Hematopoietic multipotent progenitor cell treated with erythropoietin and hydrocortisone succinate and interleukin-3 and kit ligand, for 8 days (in vitro differentiated cells): ENCODE measurements at places on chromosomes 4 and X.

DNA sequence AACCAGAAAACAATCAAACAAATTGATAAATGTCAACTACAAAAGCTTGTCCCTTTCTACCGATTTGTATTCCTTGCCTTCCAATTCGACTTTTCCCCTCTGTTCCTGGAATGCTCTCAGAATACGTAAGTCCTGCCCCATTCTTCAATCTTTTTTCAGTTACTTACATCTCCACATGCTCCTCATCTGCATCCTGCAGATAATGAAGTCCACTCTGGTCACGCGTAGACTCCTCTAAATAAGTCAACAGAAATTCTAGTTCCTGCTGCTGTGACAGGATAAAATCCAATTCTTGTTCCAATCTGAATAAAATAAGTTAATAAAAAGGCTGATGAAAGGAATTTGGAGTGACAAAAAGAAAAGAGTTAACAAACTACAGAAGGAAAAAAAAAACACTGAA is 34.4 kb upstream of the RBM41 start:
- peak; percentile 79 for DNase-seq

GRCh38 chrX:100449696-100450608 is 39.9 kb upstream of the PCDH19 start:
- DNase-seq, result no peak

GRCh38 chr4:126595643-126596042 is 1037.1 kb upstream of the INTU start:
- DNase-seq, result no peak

- DNase-seq, result peak; percentile 1
Observed at GRCh38 chrX:55452833-55453124, 852 bp downstream of the MAGEH1 start.

- DNase-seq, result no peak
Observed at GRCh38 chrX:34557733-34558132, 99.4 kb downstream of the TMEM47 start.

GRCh38 chrX:82208975-82209374 is 1007.1 kb downstream of the SH3BGRL start:
- DNase-seq, result no peak

DNA sequence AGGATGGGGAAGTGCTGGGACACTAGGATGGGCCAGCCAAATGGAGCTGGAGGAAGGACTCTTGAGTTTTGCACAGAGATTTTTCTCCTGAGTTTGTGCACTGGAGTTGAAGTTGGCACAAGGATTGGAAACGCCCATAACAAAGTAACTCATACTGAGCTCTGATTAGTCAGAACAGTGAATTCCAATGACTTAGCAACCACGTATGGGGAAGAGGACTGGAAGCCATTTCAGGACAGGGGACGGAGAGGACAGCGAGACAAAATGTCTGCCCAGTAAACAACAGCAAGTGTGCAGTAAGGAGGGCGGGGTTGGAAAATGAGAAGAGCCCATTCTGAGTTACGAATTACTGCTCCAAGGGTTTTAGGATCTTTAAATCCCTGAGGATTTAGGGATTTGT is 5.9 kb downstream of the RIPPLY1 start:
- DNase-seq, result no peak

DNA sequence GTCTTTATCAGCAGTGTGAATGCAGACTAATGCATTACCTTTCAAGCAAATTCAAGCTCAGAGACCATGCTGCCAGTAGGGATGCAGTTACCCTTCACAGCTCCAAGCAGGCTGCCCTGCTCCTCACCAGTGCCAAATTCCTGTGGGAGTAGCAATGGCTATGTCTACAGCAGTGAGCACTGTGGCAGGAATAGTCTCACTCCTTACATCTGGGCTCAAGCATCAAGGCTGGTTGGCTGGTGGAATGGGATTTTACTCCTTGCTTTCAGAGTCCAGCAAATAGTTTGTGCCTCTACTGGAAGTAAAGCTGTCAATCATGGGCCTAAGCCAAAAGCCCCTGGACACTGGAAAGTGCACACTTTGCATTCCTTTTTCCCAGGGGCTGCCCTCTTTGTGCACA is 1030.8 kb downstream of the SH3BGRL start:
- DNase-seq, result no peak

DNA sequence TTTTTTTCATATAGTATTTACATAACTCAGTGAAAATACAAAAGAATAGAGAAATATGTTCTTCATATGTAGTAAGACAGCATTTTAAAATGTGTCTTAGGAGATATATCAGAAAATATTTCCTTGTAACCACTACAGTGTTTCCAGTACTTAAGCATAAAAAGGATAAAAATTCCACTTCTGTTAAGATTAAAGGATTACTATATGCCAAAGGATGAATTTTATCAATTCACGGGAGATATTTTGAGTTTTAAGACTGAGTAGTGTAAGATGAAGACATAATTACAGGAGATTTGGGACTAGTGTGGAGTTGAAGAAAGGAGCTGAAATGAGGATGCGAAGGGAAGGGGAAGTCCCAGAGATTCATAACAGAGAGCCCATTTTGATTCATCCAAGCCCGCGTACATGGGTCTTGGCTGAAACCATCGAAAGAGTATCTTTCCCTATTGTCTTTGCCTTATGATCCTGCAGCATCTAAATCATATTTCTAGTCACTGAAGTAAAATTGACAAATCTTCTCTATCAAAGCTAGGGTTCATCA is 58.7 kb downstream of the MAD2L1 start:
- no peak for DNase-seq

- no peak for DNase-seq
Observed at GRCh38 chrX:78712336-78712735, 35.2 kb upstream of the LPAR4 start.

DNA sequence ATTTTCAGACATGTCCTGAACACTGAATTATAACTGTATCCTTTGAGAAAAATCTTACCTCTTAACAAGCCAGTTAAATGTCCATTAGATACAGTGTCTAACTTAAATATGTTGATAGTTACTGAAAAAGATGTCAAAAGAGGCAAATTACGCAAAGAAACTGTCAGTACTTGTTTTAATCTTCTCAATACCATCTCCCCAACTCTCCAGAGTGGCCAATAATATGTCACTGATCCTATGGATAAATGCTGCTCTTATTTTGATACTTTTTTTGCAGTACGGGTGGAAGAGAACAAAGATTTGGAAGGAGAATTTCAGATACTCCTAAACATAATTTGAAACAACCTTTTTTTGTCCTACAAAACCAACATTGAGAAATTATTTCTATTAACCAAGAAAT is 192.7 kb downstream of the CBR4 start:
- peak; percentile 13 for DNase-seq

GRCh38 chr4:16227462-16227868 is 1.2 kb upstream of the TAPT1 start:
- DNase-seq, result peak; percentile 43

GRCh38 chr4:97953171-97953941 is 189.9 kb downstream of the STPG2 start:
- DNase-seq, result no peak

GRCh38 chrX:17443556-17443955 is 68.6 kb downstream of the NHS start:
- no peak for DNase-seq

- peak; percentile 24 for DNase-seq
Observed at GRCh38 chr4:174284487-174284886, 776 bp downstream of the CEP44 start.
